Fibroblast of the aortic adventitia (primary cell): ENCODE measurements at places on chromosomes 3 and 15. TPM values are rescaled to one million over a fixed set of nuclear protein-coding genes. Genes with fewer than 3 reads are reported as not detected.
A peak's percentile ranks its signal among the peaks of the same experiment; 100 is the strongest.

DNA sequence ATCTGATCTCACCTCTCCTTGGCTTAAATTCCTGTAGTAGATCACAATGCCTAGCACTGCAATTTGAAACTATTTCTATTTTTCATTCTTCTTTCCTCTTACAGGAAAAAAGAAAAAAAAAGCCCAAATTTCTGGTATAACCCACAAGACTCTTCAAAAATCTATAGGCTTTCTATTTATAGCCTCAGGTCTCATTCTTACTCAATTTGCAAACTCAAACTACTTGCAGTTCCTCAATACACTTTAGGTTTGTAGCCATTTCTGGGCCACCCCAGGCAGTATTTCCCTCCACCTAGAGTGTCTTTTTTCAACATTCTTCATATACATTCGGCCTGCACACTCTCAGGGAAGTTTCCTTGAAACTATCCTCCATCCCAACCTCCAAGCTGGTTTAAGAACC lies 169.0 kb downstream of the TBC1D5 start:
- no peak for DNase-seq

DNA sequence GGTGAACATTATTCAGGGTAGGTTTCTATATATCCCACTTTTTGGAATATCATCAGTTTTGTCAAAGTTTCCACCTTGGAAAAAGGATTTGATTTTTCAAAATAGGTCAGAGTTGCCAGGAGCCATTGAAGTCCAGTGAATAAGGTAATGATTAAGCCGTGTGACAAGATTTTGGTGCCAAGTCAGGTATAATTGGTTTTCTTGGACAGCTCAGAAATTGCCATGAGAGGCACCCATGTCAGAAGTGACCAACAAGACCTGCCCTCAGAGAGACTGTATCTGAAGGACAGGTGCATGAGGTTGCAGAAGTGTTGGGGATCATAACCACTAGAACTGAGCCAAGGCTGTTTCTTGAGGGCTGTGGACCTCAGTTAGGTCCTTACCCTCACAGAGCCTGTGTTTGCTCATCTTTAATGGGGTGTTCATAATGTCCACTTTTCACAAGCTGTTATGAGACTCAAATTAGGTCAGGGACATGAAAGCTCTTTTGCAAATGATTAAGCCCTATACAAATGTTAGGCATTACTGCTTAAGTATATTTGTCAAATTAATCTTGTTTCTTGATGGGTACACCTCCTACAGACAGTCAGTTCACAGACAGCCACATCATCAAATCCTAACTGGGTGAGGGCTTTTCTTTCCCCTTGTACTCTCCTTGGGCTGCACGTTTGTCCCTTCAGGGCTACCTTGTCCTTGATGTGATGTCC lies 32.3 kb downstream of the CASR start:
- DNase-seq = no peak

DNA sequence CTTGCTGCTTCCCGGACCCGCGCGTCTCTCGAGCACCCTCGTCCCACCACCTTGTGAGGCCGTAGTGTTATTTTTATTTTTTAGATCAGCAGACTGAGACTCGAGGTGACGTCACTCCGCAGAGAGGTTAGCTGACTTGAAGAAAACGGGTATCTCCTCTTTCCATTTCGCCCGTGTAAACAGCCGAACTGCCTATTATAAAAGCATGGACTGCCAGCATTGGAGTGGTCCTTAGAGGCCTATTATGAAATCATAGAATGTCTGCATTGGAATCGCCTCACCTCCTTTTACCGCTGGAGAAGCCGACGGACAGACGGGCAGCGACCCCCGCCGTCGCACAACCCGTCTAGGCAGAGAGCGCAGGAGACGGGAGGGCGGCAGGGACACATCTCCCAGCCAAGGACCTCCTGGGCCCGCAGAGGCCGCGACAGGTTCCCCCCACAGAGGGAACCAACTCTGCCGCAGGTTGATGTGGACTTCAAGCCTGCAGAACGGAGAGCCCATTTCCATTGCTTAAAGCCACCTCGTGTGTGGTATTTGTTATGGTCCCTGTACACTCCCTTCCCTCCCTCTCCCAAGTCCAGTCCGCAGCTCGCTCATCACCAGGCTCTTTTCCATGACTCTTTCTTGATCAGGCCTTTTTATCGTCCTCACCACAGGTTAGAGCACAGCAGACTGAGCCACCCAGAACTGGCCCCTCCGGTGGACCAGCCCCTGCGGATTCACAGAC lies 540 bp upstream of the PPP1R2 start:
- DNase-seq = peak; percentile 31

CLDN1 gene
- total RNA-seq = 0.18 and 1.3 TPM in 2 replicates

GOLGA8T gene
- not detected in 2 replicates for total RNA-seq

GRCh38 chr3:197547306-197548011 lies 8.3 kb downstream of the BDH1 start:
- no peak for DNase-seq
